ENCODE measurements at places on chromosomes 6 and 20.

- DNase-seq: no peak
Observed at GRCh38 chr6:10000551-10000950, 414.3 kb downstream of the TFAP2A start.

GRCh38 chr6:56933650-56934049 lies 21.3 kb upstream of the BEND6 start:
- DNase-seq: no peak

DNA sequence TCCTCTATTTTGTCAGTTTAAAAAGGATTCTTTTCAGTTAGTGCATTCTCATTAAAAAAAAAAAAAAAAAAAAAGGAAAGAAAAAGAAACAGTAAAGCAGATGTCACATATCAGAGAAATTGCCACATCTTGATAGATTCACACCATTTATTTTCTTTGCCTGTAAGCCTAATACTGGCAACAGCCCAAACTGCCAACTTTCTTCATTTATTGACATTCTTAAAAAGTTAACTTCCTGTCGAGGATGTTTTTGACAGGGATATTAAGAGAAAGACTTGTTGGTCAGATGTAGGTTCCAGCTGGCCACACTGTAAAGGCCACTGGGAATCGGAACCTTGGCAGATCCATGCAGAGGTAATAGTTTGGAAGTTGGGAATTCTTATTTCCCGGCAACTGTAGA lies 332.6 kb downstream of the NRN1 start:
- DNase-seq: no peak

DNA sequence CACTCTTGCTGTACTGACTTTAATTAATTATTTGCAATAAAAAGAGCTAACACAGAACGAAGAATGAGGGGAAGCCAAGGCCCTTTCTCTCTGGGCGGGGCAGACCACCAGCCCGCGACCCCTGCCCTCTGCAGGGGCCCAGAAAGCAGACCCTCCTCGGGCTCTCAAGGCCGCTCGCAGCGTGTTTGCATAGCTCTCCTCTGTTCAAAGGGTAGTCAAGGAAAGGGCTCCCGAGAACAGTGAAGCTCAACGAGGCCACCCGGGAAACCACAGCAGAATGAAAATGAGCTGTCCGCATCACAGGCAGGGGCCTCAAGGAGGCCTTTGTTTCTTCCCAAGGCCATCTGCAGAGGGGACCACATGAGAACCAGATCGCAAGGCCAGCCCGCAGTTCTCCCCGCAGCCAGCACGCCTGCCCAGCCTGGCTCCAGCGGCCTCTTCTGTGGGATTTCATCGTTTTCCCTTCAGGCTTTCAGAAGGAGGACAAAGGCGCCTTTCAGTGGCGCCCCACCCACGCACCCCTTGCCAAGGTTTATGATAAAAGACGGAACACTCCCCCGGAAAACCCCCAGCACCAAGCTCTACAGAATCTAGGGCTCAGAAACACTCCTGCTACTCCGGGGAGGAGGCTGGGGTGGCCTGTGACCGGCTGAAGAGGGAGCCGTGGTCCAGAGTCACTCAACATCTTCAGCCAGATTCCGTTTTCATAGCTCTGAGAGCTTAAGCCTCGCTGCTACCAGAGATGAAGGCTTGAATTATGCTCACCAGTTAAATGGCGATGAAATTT lies 25.3 kb downstream of the ACSS1 start:
- DNase-seq: no peak

GRCh38 chr20:38084425-38084951 lies 50.9 kb downstream of the RPRD1B start:
- no peak for DNase-seq

DNA sequence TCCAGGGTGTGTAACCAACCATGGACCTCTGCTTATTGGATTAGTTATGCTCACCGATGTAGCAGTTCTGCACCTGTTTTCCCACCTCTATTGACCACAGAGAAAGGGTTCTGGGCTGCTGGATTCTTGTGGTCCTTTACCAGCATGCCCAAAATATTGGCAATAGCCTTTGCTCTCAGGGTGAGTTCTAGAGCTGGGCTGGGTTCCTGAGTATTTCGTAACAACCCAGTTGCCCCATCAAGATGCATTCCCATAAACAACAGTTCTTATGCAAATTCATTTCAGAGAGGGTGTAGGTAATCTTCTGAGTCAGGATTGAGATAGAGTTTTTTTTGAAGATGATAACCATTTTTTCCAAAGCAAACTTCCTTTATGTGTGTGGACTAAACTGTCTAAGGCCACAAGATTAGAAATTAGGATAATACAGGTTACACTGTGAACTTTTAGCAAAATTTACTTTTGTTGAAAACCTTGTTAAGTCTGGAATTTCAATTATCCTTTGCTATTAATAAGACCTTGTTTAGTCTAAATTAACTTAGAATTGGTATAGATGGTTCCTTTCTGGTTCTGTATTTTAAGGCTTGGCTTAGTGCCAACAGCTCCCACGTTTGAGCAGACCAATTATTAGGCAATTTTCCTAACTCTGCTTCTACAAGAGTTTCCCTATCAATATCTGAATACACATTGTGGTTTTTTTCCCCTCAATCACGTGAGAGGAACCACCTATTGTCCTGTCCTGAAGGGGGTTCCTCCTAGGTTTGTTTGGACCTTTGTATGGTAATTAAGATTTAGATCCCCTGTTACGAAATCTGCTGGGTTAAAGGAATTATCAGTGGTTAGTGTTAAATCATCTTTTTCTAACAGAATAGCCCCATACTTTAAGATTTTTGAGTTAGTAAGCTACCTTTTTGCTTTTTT lies 46.1 kb downstream of the TBX18 start:
- DNase-seq: no peak

- DNase-seq: no peak
Observed at GRCh38 chr6:11722805-11723631, 55.6 kb downstream of the ADTRP start.

DNA sequence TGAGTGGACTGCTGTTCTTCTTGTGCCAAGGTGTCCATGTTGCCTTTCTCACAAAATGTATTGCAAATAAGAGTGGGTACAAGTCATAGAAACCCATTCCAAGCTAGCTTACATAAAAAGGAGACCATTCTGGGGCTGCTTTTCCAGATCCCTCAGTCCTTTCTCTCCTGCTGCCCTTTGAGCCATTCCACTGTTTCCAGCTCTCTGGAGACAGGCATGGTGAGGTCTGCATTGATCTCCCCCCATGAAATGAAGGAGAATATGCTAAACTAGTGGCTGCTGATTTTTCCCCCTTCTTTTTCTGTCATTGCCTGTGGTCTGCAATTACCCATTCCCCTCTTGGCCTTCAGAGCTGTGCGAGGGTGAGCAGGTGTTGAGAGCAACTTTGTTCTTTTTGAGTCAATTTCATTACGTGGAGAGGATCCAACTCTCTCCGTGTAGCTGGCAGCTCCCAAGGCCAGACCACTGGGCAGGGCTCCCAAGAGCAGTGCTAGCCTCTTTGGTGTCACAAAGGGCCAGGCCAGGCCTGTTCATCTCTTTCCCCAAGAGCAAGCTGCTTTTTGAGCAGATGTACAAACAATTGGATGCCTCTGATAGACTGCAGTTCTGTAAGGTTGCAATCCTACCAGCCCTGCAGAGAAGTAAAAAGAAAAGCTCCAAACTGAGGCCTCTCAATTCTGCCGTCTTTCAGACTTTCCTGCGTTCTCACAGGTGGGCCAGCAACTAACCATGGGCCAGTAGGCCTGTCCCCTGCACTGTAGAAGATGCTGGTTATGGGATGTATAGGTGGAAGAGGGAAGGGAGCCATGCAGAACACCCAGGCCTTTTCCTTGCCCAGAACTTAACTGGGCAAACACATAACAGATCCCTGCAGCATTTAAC lies 96.1 kb upstream of the ARMC2 start:
- DNase-seq: no peak

GRCh38 chr20:17137692-17138091 lies 89.1 kb upstream of the PCSK2 start:
- DNase-seq: no peak

- DNase-seq: no peak
Observed at GRCh38 chr6:168368066-168368820, 48.7 kb upstream of the DACT2 start.

DNA sequence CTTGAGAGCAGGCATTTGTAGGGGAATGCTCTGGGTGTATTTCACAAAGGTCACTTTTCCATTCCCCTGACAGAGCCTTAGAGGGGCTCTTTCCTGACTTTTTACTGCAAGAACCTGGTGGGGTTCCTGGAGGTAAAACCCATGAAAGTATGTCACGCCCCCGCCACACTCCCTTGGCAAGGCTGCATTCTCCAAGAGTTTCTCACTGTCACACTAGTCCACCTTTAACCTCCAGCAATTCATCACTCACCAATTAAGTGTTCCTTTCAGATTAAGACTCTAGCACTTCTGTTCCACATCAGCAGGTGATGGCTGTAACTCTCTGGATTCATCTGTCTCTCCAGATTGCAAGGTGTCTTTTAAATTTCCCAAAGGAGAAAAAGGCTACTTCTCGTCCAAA lies 32.7 kb upstream of the NKX2-4 start:
- no peak for DNase-seq

DNA sequence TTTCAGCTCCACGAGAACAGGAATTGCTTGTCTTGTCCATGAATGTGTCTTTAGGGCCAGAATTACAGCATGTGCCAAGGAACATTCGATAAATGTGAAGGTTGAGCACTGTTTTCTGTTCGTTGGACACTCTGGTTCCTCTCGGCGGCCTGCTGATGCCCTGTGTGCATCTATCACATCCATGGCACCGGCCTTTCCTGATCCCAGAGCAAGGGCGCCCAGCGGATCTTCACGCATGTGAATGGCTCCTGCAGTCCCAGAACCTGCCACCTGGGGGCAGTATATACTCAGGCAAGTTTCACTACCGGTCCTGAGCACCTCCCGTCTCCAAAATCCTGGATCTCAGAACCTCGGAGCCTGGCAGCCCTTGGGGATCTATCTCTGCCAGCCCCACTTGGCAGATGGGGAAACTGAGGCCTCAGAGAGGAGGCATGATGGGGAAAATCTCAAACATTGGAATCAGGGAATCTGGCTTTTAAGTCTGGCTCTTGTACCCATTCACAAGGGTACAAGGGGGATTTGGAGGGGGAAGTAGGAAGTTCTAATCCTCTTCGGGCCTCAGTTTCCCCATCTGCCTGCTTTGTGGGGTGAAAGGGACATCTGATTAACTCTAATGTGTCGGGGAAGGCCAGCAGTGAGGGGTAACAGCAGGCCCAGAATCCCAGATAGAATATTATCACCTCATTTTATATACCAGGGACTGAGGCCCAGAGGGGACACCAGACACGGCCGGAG lies 4.3 kb upstream of the CEBPB start:
- DNase-seq: peak; percentile 35

DNA sequence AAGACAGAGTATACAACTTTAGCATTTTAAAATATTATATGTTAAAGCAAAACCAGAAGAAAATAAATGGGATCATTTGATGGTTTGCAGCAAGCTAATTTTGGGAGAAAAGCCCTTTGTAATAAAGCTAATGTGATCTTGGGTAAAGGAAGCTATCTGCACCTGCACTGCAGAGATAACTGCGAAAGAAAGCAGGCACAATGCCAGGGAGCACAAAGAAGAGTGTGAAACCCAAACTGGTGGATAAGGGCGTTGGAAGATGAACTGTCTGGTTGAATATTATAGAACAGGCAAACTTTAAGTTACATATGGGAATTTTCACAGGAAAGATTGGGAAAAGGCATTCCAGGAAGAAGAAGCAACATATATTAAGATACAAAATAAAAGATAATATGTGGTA lies 179.2 kb upstream of the KHDRBS2 start:
- no peak for DNase-seq

GRCh38 chr6:163733061-163733460 lies 318.5 kb downstream of the QKI start:
- no peak for DNase-seq

GRCh38 chr6:154093231-154094044 lies 54.4 kb downstream of the OPRM1 start:
- DNase-seq: peak; percentile 13

GRCh38 chr20:15902493-15902892 lies 670.8 kb downstream of the KIF16B start:
- no peak for DNase-seq

DNA sequence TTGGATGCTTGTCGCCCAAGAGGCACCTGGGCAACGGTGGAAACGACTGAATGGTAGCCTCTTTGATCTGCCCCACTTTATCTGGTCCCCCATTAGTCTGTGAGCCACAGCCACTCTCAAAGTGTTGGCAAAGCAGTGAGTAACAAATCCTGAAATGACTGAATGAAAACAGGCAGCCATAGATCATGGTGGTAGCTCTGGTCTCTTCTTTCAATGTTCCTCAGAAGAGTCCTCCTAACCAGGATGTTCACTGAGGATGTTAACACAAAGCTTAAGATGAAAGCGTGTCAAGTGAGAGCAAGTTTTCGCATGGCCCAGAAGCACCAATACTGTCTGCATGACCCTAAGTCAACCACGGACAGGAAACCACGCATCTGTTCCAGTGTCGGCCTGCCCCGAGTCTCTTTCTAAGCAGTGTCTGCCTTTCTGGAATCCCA lies 107.3 kb downstream of the IRF4 start:
- no peak for DNase-seq

DNA sequence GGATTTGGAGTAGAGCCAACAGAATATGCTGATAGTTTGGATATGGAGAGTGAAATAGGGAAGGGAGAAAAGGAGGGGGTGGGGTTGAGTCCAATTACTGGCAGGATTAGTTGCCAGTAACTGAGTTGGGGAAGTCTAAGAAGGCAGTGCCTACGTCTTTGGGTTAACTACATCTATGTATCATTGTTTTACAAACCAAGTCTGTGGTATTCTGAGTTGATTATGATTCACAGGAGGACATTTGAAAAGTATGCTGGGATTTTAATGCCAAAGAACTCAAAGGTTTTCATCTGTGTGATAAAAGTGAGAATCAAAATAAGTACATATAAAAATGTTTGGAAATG lies 14.7 kb downstream of the DSE start:
- no peak for DNase-seq

DNA sequence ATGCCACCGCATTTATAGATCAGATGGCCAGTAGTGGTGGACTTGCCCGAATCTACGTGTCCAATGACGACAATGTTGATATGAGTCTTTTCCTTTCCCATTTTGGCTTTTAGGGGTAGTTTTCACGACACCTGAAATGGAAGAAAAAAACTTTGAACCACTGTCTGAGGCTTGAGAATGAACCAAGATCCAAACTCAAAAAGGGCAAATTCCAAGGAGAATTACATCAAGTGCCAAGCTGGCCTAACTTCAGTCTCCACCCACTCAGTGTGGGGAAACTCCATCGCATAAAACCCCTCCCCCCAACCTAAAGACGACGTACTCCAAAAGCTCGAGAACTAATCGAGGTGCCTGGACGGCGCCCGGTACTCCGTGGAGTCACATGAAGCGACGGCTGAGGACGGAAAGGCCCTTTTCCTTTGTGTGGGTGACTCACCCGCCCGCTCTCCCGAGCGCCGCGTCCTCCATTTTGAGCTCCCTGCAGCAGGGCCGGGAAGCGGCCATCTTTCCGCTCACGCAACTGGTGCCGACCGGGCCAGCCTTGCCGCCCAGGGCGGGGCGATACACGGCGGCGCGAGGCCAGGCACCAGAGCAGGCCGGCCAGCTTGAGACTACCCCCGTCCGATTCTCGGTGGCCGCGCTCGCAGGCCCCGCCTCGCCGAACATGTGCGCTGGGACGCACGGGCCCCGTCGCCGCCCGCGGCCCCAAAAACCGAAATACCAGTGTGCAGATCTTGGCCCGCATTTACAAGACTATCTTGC lies 725 bp downstream of the EEF1A1 start:
- DNase-seq: no peak

Measured in cerebellar nuclear complex (tissue), 1 donor.